ENCODE measurements at places on chromosomes 6 and 20. TPM values are rescaled to one million over a fixed set of nuclear protein-coding genes. Genes with fewer than 3 reads are reported as not detected.

Gene TSBP1
- total RNA-seq: not detected

DNA sequence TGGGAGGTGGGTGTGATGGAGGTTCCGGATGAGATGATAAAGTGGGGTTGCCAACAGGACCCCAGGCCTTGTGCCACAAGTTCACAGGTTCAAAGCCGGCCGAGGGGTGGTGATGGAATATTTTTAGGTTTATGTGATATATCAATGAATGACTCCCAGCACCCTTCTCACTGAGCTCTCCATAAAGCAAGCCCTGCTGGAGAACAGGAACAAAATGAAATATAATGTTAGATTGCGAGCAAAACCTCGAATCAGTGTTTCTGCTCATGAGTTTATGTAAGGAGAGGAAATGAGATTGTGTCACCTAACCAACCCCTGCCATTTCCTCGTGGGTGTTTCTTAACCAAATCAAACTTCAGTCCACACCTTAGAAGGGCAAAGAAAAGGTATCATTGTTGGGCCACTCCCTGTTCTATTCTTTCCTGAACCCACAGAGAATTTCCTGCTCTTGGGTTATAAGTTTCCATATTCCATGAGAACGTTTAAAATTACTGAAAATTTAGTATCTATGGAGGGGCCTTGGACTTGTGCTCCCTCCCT is 192.2 kb upstream of the EXOC2 start:
- H3K36me3 ChIP-seq: no peaks in the 10 kb centered on the region
- H3K27ac ChIP-seq: no peak overlapping the region

Gene SLC17A1
- total RNA-seq: not detected

DNA sequence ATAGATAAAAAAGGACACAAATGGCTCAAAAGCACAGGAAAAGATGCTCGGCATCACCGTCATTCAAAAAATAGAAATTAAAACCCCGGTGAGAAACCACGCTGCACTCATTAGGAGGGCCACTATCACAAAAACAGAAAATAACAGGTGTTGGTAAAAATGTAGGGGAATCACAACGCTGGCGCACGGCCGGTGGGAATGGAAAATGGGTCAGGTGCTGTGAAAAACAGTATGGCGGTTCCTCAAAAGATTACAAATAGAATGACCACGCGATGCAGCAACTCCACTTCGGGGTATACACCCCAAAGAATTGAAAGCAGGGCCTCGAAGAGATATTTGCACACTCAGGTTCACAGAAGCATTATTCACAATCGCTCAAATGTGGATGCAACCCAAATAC is 28.3 kb downstream of the NPEPL1 start:
- no peaks in the 10 kb centered on the region for H3K4me1 ChIP-seq
- no peak overlapping the region for H3K27ac ChIP-seq
- no peak overlapping the region for H3K4me3 ChIP-seq
- peaks cover 48% of the 10 kb centered on the region for H3K27me3 ChIP-seq
- H3K36me3 ChIP-seq: no peaks in the 10 kb centered on the region

Gene DNAH8
- 0.03 TPM for total RNA-seq

GRCh38 chr6:22614547-22614946 is 45.2 kb downstream of the HDGFL1 start:
- no peaks in the 10 kb centered on the region for H3K27me3 ChIP-seq
- peak overlapping the region; percentile 70 for H3K27ac ChIP-seq
- H3K36me3 ChIP-seq: no peaks in the 10 kb centered on the region

GRCh38 chr6:93341900-93342613 is 77.3 kb downstream of the EPHA7 start:
- no peak overlapping the region for H3K4me3 ChIP-seq
- no peak overlapping the region for H3K27ac ChIP-seq
- no peak for DNase-seq
- H3K27me3 ChIP-seq: no peaks in the 10 kb centered on the region
- no peaks in the 10 kb centered on the region for H3K4me1 ChIP-seq
- no peaks in the 10 kb centered on the region for H3K36me3 ChIP-seq

DNA sequence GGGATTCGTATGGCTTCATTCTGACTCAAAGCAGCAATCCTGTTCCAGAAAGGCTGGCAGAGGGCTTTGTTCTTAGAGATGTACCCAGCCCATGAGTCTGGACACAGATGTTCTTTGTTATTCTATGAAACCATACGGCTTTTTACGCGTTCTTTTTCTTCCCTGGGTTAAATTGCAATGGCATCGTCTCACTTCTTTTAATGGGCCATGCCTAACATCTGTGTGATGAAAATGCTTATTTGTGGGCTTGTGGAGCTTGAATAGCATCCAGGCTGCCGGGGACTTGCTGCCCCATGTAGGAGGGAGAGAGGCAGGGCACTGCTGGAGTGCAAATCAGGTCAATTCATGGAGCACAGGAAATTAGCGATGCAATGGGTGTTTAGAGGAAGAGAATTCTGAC is 19.4 kb downstream of the FAM50B start:
- no peaks in the 10 kb centered on the region for H3K27me3 ChIP-seq
- H3K27ac ChIP-seq: no peak overlapping the region
- H3K4me3 ChIP-seq: no peak overlapping the region
- no peaks in the 10 kb centered on the region for H3K36me3 ChIP-seq

GRCh38 chr20:45670139-45670538 is at the start of gene WFDC11:
TSS of gene WFDC11 (minus strand) at chr20:45670239. CDS start at chr20:45650600, 19,639 bp downstream.
- H3K27me3 ChIP-seq: peaks cover 26% of the 10 kb centered on the region
- no peaks in the 10 kb centered on the region for H3K4me1 ChIP-seq
- no peak within 1 kb of the TSS for H3K27ac ChIP-seq
- DNase-seq: no peak

GRCh38 chr20:48626938-48627736 is 200.7 kb downstream of the PREX1 start:
- H3K36me3 ChIP-seq: peaks cover 51% of the 10 kb centered on the region
- H3K27me3 ChIP-seq: no peaks in the 10 kb centered on the region
- H3K4me3 ChIP-seq: no peak overlapping the region
- DNase-seq: no peak

GRCh38 chr20:36819659-36820058 is 46.1 kb upstream of the DSN1 start:
- no peaks in the 10 kb centered on the region for H3K27me3 ChIP-seq
- no peak for DNase-seq
- peak overlapping the region; percentile 60 for H3K27ac ChIP-seq
- H3K4me1 ChIP-seq: peaks cover 51% of the 10 kb centered on the region

Gene MOG
- 14.7 TPM for total RNA-seq

GRCh38 chr6:167699141-167699931 is 127.4 kb upstream of the AFDN start:
- H3K4me1 ChIP-seq: peaks cover 22% of the 10 kb centered on the region
- no peaks in the 10 kb centered on the region for H3K36me3 ChIP-seq
- DNase-seq: peak; percentile 79
- H3K27me3 ChIP-seq: peaks cover 4% of the 10 kb centered on the region

GRCh38 chr6:151052021-151052646 is 186.6 kb downstream of the MTHFD1L start:
- no peak for DNase-seq
- H3K36me3 ChIP-seq: no peaks in the 10 kb centered on the region
- peaks cover 8% of the 10 kb centered on the region for H3K4me1 ChIP-seq
- H3K27ac ChIP-seq: no peak overlapping the region
- H3K27me3 ChIP-seq: no peaks in the 10 kb centered on the region
- H3K4me3 ChIP-seq: no peak overlapping the region

- no peaks in the 10 kb centered on the region for H3K4me1 ChIP-seq
- no peak overlapping the region for H3K4me3 ChIP-seq
- DNase-seq: no peak
- no peaks in the 10 kb centered on the region for H3K36me3 ChIP-seq
Measured at GRCh38 chr20:58109126-58109880, 119.2 kb downstream of the ANKRD60 start.

DNA sequence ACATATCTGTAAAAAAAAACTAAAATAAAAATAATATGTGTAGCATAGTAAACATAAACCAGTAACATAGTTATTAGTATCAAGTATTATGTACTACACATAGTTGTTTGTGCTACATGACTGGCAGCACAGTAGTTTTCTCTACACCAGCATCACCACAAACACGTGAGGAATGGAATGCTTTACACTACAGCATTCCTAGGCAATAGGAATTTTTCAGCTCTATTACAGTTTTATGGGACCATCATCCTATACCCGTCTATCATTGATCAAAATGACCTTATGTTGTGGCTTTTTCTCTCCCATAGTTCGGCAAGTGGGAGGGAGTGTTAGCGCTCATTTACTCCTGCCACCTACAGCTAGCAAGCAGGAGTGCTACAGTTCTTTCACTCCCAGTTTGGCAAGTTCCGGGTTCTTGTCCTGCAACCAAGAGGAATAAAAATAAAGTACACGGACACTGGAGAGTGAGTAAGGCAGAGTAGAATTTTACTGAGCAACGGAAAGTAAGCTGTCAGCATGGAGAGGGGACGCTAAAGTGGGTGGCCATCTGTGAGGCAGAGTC is 196.8 kb upstream of the HSF2 start:
- H3K36me3 ChIP-seq: no peaks in the 10 kb centered on the region
- H3K4me1 ChIP-seq: no peaks in the 10 kb centered on the region
- no peaks in the 10 kb centered on the region for H3K27me3 ChIP-seq
- no peak for DNase-seq
- H3K4me3 ChIP-seq: no peak overlapping the region

DNA sequence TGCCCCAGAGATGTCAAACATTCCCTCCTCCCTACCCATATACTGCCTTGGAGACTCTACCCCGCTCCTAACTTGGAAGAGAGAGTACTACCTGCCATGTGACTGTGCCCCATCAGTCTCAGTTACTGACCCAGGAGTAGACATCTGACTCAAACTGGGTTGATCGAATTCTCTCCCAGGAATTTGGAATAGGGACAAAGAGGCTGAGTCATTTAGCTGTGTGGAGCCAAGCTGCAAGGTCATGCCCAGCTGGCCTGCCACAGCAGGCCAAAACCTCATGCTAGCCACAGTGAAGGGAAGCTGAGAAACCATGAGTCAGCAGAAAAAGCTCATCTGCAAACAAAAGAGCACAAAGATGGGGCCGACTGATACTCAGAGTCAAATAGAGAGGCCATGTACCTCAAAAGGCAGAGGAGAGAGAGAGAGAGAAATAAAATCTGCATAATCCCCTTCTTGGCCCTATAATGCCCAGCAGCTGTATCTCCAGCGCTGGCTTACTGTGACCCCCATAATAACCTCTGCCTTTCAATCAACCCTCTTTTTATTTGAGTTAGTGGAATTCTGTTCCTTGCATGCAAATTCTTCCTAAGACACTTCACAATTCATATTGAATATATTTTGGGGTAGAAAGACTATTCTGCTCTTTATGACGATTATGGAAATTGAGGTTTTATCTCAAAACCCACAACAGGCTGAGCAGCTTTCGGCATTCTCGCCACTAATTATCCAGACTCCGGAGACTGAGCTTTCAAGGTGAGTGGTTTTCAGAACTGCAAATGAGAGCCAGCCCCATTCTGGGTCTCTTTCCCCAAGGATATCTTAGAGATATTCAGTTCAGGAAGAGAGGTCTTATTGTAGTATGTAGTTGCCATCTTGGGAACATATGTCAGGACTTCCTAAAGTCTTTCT is 21.4 kb upstream of the AKIRIN2 start:
- no peak overlapping the region for H3K4me3 ChIP-seq
- no peaks in the 10 kb centered on the region for H3K36me3 ChIP-seq
- H3K27me3 ChIP-seq: no peaks in the 10 kb centered on the region
- peak; percentile 65 for DNase-seq
- H3K4me1 ChIP-seq: peaks cover 28% of the 10 kb centered on the region

DNA sequence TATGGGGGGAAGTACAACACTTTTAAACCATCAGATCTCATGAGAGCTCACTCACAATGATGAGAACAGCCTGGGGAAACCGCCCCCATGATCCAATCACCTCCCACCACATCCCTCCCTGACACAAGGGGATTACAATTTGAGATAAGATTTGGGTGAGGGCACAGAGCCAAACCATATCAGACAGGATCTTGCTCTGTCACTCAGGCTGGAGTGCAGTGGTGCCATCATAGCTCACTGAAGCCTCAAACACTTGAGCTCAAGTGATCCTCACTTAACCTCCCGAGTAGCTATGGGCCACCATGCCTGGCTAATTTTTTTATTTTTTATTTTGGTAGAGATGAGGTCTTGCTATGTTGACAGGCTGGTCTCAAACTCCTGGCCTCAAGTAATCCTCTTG is 5.1 kb upstream of the IYD start:
- no peak overlapping the region for H3K4me3 ChIP-seq
- H3K36me3 ChIP-seq: no peaks in the 10 kb centered on the region
- no peaks in the 10 kb centered on the region for H3K4me1 ChIP-seq
- H3K27me3 ChIP-seq: peaks cover 6% of the 10 kb centered on the region
- no peak overlapping the region for H3K27ac ChIP-seq

Gene RPN2
- 81.4 TPM for total RNA-seq

Gene EFCAB8
- total RNA-seq: not detected

Gene TFAP2A
- total RNA-seq: 0.66 TPM

DNA sequence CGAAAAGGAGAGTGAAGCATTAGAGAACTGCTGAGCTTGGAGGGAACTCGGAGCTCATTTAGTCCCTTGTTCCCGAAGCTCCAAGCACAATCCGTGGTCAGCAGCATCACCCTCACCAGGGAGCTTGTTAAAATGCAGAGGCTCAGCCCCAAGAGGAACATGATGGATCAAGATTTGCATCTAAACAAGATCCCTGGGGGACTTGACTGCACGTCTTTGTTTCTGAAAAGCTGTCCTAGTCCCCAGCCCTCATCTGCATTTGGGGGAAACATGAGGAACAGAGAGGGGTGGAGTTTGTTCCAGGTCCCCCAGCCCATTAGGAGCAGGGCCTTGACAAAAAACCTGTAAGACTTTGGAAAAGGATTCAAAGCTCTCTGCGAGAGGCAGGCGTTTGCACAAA is 4.1 kb upstream of the LBP start:
- H3K36me3 ChIP-seq: no peaks in the 10 kb centered on the region
- DNase-seq: no peak
- H3K27ac ChIP-seq: no peak overlapping the region
- peaks cover 16% of the 10 kb centered on the region for H3K27me3 ChIP-seq

- no peak for DNase-seq
- no peak overlapping the region for H3K27ac ChIP-seq
- peak overlapping the region; percentile 95 for H3K4me3 ChIP-seq
- no peaks in the 10 kb centered on the region for H3K27me3 ChIP-seq
- H3K4me1 ChIP-seq: peaks cover 28% of the 10 kb centered on the region
Measured at GRCh38 chr20:2509794-2510193, 1.1 kb upstream of the ZNF343 start.

Gene GJA1
- total RNA-seq: 248 TPM

Gene BTNL2
- not detected for total RNA-seq

GRCh38 chr20:63317601-63318291 is 24.8 kb downstream of the COL20A1 start:
- DNase-seq: no peak
- peaks cover 47% of the 10 kb centered on the region for H3K27me3 ChIP-seq
- H3K27ac ChIP-seq: no peak overlapping the region
- H3K4me3 ChIP-seq: no peak overlapping the region
- H3K4me1 ChIP-seq: peaks cover 12% of the 10 kb centered on the region
- H3K36me3 ChIP-seq: no peaks in the 10 kb centered on the region

- H3K27ac ChIP-seq: no peak overlapping the region
- DNase-seq: no peak
- no peaks in the 10 kb centered on the region for H3K36me3 ChIP-seq
- H3K4me1 ChIP-seq: peaks cover 5% of the 10 kb centered on the region
- H3K4me3 ChIP-seq: no peak overlapping the region
- H3K27me3 ChIP-seq: no peaks in the 10 kb centered on the region
Measured at GRCh38 chr20:16548068-16548672, 25.1 kb downstream of the KIF16B start.
